ENCODE measurements at places on chromosomes 5 and 9.

DNA sequence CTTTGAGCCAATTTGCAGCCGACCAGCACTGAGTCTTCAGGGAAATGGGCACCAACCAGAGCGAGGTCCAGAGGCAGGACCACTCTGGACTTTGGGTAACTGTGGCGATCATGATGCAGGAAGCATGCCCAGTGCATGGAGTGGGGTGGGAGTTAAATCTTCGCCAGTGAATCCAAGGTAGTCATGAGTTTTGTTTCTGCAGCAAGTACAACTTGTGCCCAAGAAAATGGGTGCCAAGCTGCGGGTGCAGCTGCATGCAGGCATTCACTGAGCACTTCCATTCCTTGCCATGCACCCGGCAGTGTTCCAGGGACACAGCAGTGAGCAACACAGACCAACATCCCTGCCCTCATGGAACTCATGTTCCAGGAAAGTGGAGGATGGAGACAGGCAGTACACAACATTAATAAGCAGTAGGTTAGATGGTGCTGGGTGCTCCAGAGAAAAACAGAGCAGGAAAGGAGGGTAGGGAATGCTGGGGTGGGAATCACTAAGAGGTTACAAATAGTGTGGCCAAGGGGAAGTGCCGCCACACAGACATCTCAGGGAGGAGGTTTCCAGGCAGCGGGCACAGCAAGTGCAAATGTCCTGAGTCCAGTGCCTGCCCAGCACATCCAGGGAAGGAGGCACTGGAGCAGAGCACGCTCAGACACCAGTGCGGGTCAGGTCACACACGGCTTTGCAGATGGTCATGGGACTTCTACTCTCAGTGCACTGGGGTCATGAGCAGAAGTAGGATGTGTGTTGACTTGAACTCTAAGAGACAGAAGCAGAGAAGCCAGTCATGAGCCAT is 48.2 kb upstream of the LMX1B start:
- DNase-seq: no peak

DNA sequence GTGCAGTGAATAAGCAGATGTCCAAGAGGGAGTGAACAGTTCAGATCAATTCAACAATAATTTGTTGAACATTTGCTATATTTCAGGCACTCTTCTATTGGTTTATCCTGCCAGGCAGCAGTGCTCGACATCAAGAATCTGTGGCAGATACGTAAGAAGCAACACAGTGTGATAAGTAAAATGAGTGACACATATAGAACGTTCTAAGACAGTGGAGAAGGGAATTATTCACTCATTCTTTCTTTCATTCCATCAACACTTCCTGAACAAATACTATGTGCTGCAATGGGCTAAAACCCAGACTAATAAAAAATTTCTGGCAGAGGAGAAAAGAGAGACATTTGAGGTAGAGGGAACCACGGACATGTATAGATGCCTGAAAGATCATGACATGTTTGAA is 89.9 kb upstream of the GLIS3 start:
- no peak for DNase-seq

DNA sequence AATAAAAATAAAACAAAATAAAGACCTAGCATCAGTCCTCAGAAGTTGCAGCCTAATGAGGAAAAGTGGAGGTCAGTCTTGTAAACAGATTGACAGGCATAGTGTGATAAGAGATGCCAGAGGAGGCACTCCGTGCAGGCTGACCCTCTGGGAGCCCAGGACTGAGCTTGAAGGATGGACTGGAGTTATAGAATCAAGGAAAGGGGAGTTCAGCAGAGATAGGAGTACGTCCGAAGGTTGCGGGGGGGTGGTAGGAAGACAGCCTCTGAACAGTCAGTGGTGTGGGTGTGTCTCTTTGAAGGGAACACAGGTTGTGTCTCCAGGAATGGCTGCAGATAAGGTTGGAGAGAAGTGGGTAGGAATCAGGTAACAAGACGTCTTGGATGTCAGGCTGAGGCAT is 126.1 kb upstream of the CPEB4 start:
- DNase-seq: no peak

DNA sequence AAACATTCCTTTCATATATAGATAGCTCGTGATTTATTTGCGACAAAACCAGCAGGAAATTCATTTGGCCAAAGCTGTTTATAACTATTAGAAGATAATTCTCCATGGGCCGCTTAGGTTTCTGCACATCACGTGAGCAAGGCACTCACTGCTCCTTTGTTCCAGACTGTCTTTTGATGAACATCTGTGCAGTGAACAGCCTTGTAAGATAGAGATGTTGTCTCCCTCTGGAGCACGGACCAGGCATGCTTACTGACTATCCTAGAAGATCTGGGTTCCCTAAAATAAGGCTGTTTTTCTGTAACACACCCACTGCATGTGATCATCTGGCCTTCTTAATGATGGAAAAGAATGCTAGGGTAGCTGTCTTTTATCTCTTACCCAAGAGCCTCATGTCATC is 30.9 kb downstream of the YIPF5 start:
- no peak for DNase-seq

- no peak for DNase-seq
Observed at GRCh38 chr5:176410486-176411180, 5.7 kb downstream of the CLTB start.

DNA sequence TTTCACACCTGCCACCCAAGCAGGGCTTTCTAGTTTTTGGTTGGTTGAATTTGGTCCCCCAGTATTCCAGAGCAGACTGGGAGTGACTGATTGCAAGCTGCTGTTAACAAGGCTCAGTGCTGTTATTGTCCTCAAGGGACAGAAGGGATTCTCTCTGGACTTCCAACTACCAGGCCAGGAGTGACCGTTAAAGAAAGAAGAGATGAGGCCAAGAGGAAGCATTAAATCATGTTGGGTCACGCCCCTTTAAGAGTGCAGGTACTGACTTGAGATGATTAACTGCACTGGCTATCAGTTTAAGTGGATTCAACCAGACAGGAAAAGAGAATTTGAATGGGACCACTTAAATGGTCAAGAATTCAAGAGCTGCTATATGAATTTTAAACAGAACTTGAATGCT is 220.8 kb upstream of the PCSK5 start:
- no peak for DNase-seq

DNA sequence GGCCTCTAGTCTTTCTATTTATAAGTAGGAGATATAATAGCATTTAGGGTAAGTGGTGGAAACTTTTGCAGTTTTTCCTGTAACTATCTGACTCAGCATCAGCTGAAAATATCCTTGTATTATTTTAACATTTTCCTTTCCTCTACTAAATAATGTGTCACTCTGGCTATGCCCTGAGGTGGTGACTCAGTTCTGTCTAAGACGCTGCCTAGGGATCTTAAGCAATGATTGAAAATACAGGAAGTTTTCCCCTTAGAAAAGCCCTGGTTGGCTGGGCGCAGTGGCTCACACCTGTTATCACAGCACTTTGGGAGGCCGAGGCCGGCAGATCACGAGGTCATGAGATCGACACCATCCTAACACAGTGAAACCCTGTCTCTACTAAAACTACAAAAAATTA is 9.3 kb upstream of the EDIL3 start:
- DNase-seq: no peak

- DNase-seq: no peak
Observed at GRCh38 chr5:87383216-87383615, 29.5 kb downstream of the CCNH start.

DNA sequence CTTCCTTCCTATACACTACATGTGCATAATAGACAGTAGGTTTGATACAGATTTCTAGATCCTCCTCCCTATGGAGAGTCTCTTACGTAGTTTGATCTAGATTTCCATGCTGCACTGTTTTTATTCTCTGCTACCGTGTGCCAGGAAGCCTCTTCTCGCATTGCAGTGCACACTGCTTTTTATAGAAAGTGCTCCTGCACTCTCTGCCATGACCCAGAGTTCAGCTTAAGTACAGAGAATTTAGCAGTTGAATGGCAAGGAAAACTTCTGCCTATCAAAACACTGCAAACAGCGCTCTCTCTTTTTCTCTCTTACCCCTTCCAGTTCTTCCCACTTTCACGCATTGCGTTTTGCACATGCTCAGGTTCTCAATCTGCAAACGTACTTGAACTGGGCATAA is 187.4 kb downstream of the ARHGAP26 start:
- DNase-seq: no peak
